Amygdala (tissue), 56 donors: ENCODE measurements at places on chromosomes 3 and 15.

DNA sequence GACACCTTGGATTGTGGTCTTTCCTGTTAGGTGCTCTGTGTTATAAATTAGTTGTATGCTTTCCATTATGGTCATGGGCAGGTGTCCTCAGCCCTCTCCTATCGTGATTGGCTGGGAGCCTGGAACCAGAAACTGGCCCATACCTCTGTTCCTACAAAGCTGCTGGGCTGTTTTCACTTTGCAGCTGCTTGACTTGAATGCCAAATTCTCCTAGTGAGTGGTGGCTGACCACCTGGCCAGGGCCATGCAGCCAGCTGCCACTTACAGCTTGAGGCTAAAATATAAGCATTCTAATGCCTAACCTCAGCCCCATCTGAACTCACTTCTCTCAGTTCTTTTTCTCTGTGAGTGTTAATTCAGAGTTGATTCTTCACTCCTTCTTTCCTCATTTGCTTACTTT, 239.3 kb upstream of the GBE1 start:
- no peak for DNase-seq

GRCh38 chr3:48685603-48686511, at the start of gene NCKIPSD:
TSS of gene NCKIPSD (minus strand) at chr3:48685915. CDS start at chr3:48685807, 108 bp downstream.
- DNase-seq = no peak

DNA sequence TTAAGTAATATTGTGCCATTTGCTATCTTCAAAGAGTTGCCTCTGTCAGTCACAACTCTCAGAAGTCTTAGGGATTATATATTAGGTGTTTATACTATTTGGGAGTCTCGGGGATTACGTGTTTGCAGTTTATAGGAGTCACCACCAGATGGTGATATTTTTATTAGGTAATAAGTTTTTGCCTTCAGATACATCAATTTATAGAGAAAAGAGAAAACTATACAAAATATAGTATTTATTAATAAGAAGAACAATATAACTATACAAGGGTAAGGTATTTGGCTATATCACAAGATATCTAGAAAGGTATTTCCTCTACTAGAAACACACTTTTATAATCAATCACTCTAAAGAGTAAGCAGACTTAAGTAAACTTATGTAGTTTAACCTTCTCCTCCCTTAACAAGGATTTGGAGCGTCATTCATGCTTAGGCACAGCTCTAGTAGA, 10.7 kb upstream of the DHX36 start:
- DNase-seq = no peak

- DNase-seq = no peak
These were observed 31.1 kb upstream of the NUDT16 start for GRCh38 chr3:131350506-131350905.

- no peak for DNase-seq
These were observed 124.3 kb downstream of the IGSF11 start for GRCh38 chr3:118910332-118910731.

DNA sequence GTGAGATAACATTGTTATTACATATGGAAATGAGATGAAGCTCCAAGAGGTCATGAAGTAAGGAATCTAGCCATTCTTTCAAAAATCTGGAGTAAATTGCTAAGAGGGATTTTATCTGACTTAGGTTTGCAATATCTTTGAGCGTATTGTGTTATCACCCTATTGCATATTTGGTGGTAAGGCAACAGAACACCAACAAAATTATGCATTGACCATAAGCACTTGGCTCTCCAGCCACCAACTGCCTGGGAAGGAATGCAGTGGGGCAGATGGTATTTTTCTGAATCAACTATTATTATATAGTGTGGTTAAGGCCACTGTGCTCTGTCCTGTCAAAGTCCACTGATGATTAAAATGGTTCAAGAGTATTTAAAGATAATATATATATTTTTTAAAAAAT, 287.9 kb upstream of the SEMA6D start:
- DNase-seq = no peak

DNA sequence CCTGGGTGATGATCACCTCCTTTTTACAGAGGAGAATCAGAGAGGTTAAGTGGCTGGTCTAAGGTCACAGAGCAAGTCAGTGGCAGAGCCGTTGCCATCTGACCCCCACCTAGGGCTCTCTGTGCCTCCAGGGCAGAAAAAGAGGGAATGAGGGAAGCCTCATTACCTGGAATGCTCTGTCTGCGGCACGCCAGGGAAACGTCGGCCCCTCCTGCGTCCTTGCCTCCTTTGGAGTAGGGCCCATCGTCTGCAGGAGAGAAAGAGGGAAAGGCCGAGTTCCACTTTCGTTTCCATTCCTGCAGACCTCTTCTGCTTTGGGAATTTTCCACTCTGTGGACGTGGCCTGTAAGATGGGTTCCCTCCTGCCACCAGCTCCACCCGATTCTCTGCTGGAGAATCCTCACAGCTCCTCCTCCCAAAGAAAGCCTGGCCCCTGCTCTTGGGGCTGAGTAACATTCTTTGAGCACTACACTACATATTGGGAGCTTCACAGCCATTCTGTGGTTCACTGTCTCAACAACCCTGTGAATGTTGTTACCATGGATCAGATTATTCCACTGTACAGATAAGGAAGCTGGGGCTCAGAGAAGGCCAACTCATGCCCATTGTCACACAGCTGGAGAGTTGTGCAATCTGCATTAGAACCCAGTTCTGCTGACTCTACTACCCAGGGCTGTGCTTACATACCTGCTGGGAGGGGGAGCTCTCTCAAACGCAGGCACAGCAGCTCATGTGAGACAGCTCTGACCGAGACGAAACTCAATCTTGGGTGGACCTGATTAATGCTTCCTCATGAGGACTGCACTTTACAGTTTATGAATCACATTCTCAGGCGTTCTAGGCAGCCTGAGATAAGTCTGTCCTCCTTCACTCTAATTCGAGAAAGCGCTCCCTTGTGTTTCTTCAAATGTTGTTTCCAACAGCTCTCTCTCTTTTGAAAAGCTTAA, 14.2 kb downstream of the GRIP2 start:
- DNase-seq = no peak

DNA sequence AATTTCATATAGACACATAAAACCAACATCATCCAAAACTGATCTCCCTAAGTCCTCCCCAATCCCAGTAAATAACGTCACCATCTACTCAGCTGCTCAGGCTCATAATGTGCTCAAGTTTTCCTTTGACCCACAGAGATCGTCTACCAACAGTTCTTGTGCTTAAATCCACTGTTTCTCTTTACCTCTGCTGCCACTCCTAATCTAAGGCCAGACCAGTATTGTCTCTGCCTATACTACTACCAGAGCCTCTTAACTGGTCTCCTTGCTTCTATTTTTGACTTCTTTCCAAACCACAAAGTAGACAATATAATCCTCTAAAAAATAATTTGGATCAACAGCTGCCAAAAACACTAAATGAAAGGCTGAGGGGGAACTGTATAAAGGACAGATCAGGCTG, 65.3 kb downstream of the CLASP2 start:
- no peak for DNase-seq

DNA sequence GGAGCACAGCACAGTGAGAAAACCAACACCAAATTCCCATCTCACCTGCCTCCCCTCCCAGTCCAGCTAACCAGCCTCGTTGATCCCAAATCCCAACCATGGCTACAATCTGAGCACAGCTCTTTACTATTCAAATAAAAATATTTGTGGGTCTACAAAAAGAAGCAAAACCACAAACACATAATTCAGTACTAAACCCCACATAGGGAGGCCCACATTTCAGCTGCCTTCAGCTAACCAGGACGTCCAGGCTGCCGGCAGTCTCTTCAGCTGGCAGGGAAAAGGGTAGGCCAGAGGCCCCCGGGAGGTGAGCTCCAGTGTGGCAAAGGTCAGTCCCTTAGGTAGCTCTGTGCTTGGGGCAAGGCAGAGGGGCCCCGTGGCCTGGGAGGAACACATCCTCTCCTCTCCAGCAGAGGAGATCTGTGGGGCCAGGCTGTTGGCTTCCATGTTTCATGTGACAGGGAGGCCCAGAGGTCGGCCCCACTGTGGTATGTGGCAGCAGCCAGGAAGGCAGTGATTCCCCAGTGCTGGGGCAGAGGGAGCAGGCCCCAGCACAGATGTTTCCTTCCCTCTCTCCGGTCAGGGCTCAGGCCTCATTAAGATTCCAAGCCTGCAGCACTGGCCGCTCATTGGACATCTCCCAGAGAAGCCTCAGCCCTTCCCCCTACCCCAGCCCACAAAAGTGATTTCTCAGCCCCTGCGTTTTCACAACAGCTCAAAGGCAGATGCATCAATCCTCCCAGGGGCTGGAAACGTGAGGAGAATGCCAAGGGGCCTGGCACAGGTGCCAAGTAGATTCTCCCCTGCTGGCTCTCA, 381.4 kb downstream of the NTRK3 start:
- peak; percentile 59 for DNase-seq

DNA sequence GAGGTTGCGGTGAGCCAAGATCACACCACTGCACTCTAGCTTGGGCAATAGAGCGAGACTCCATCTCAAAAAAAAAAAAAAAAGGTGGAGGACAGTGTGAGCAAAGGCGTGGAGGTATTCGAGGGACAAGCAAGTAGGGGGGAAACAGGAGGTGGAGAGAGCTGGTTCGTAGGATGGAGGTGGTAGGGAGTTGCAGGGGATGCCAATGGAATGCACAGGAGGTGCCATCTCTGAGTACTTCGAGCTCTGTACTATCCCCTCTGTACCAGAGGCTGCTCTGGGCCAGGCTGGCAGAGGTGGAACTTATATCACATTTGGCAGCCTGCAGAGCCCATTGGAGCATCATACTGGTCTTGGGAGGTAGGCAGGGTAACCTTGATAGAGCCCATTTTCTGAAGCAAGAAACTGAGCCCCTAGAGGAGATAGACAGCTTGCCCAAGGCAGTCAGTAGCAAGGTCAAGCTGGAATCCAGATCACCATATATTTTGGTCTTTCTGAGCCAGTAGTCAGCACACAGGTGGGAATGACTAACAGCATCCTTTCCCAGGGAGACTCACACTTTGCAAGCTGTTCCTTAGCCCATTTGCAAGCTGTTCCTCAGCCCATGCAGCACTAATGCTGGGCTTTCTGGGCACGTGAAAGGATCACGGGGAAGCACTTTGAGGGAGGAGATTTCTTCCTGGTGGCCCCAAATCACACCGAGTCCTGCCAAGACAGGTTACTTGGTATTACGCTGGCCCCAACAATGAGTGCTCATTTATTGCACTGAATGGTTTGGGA, 9.2 kb upstream of the CCDC33 start:
- no peak for DNase-seq

- no peak for DNase-seq
These were observed 920.6 kb upstream of the CFAP20DC start for GRCh38 chr3:59970376-59970775.

- DNase-seq = no peak
These were observed 137.4 kb upstream of the UMPS start for GRCh38 chr3:124592658-124593441.

DNA sequence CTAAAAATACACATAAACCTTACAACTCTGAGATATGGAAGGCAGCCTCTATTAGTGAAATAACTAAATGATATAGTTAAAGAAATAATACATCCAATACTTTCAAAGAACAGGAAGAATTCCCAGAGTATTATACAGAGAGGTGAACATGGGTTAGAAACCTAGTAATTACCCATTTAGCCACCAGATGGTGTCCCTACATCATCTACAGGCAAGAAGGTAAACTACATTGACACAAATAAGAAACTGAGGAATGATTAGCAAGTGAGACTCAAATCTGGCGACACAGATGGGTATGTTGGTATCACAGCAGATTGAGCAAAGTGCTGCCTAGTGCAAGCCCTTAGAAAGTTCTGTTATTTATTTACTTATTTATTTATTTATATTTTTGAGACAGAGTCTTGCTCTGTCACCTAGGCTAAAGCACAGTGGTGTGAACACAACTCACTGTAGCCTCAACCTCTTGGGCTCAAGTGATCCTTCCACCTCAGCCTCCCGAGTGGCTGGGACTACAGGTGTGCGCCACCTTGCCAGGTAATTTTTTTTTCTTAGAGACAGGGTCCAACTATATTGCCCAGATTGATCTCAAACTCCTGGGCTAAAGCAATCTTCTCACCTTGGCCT, 28.2 kb downstream of the NEK4 start:
- DNase-seq = no peak

DNA sequence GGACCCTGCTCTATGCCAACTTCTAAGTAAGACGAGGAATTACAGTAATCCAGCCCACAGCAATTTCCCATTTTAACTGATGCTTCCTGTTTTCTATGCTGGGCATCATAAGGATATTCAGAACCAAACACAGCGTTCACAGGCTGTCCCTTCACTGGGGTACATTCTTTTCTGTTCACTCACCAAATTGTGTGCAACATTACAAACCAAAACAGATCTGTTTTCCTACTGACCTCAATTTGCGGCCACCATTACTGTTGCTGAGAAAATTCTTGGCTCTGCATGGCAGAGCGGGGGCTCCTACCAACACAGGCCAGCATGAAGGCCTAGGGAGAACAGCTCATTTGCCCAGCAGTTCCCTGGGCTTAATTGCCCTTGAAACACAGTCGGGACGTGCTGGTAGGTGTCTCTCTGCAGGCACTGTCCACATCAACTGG, 76.5 kb downstream of the MYO1E start:
- no peak for DNase-seq
